Stimulated activated CD4-positive, alpha-beta T cell treated with anti-CD3 and anti-CD28 coated beads, Interleukin-15, amount 100 ng/mL, for 48 hours (primary cell): ENCODE measurements at places on chromosomes 12 and 14.
A peak's percentile ranks its signal among the peaks of the same experiment; 100 is the strongest.

GRCh38 chr12:30515351-30515750, 180.3 kb downstream of the IPO8 start:
- no peak for DNase-seq

GRCh38 chr14:75042035-75042434, 9.2 kb downstream of the MLH3 start:
- no peak for DNase-seq

DNA sequence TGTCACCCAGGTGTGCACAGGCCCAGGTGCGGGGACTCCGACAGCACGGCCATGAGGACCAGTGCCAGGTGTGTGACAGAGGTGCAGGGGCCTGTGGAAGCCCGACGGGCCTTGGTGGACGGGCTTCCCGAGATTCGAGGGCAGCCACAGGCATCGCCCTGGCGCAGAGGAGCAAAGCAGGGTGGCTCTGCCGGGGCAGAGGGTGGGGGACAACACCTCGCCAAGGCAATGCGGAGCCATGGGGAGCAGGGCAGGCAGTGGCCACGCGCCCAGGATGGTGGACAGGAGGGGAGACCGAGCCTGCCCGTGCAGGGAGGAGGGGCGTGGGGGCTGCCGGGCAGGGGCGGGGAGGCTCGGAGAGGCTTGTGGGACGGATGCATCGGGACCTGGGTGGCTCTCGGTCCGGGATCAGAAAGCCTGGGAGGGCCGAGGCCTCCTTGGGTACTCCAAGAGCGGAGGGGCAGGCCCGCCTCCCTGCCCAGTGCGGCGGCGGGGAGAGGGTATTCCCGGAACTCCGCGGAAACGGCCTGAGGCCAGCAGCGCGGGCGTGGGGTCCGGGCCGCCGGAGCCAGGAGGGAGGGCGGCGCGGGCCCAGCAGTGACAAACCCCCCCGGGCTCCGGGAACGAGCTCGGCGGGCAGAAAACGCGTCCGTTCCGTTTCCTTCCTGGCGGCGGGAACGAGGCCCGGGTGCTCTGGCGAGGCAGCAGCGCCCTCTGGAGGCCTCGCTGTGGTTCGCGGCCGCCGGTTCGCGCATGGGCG, 1.6 kb downstream of the TMEM121 start:
- peak; percentile 68 for DNase-seq

GRCh38 chr14:31307618-31308017, 100.0 kb upstream of the HECTD1 start:
- DNase-seq: no peak

DNA sequence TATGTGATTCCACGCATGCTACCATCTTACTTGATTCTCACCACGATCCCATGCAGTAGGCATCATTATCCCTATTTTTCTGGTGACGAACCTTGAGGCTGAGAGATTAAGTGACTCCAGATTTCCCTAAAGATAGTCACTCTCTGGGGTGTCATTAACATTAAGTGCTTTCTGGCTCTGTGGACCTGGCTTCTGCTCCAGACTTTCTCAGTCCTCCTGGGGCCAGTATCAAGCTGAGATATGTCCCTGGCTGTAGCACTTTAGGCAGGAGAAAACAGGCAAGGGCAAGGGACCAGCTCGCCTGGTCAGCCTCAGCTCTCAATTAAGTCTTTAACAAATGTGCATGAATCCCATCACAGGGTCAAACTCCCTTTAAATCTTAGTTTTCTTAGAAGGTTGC, 38.3 kb upstream of the PRB2 start:
- DNase-seq: no peak

GRCh38 chr12:50251619-50252252, 31.6 kb downstream of the LIMA1 start:
- no peak for DNase-seq

DNA sequence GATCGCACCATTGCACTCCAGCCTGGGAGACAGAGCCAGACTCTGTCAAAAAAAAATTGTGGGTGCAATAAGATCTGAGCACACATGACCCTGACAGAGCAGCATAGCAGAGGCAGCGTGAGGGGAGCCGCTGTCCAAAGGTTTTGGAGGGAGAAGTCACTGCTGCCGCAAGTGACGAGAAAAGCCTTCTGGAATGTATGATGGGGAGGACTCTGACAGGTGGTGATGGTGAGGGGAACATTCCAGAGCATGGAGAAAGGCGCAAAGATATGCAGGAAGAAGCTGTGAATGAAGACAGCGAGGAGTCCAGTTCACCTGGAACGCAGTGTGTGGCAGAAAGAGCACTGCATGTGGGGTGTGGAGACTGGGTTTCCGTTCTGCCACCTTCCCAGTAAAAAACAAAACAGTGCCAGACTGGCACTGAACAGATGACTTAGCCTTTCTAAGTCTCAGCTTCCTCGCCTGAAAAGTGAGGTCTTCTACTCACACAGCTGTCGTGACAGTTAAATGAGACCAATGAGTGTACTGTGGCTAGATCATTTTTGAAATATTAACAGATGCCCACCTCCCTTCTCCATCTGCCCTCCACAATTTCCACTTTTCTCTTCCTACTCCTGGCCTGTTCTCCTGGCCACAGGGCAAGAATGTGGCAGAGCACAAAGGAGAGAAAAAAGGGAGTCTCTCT, 53.4 kb upstream of the PTHLH start:
- DNase-seq: no peak

- no peak for DNase-seq
These were observed 25.9 kb downstream of the DYRK2 start for GRCh38 chr12:67674417-67674816.

DNA sequence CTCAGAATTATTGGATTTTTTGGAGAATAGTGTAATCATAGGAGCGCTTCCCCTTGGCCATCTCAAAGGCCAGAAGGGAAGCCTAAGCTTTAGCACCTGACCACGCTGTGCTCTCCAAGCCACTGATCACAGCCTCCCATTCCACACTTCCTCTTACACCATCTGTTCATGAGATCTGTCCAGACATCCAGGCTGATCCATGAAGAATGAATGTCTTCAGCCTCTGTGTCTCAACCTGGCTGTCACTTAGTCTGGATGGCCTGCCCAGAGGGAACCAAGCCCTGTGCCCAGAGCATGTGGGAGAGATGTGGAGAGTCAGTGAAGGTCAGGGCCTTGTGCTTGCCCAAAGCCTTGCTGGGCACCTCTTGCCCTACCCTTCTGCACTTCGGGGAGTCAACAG, 40.5 kb downstream of the TSPAN11 start:
- no peak for DNase-seq

GRCh38 chr14:90336985-90337384, 5.2 kb upstream of the NRDE2 start:
- DNase-seq: no peak

DNA sequence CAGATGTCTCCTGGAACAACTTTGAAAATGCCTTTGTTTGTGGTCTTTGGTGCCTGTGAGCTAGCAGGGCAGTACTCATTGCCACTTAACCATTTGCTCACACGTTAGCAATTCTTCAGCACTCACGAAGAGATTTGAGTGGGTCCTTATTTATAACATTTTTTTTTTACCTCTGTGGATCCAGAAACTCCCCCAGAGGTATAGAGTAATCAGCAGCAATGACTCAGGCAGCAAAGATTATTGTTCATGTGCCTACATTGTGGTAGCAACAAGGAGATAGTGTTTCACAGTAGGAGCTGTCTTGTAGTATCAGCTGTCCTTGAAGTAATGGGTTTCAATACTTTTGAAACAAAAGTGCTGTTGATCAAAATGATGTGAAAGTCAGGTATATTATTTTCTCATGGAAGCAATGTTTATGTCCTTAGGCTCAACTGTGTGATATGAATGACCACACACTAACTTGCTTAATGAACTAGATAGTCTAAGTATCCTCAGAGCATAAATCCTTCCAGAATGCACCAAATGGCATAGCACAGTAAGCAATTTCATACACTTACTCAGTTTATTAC, 304.1 kb downstream of the EGLN3 start:
- DNase-seq: no peak

DNA sequence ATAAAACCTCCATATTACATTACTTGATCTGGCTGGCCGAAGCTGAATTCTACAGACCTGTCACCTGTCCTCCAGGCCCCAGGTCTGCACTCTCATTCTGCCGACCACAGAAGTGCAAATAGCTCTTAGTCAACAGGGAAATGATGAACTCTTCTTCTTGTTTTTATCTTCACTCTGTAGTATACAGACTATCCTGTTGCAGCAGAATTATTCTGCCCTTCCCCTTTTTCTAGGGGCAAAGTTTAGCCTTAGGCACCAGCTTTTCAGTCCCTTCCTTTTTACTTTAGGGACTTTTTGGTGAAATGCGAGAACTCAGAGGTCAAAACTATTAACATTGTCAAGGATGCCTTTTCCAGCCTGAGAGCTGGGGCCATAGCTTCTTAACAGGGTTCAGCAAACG, 229.6 kb upstream of the EGLN3 start:
- DNase-seq: no peak

GRCh38 chr14:102545461-102546265, 36.1 kb upstream of the ANKRD9 start:
- no peak for DNase-seq

- DNase-seq: no peak
These were observed 62.7 kb downstream of the TESC start for GRCh38 chr12:117036547-117036946.

DNA sequence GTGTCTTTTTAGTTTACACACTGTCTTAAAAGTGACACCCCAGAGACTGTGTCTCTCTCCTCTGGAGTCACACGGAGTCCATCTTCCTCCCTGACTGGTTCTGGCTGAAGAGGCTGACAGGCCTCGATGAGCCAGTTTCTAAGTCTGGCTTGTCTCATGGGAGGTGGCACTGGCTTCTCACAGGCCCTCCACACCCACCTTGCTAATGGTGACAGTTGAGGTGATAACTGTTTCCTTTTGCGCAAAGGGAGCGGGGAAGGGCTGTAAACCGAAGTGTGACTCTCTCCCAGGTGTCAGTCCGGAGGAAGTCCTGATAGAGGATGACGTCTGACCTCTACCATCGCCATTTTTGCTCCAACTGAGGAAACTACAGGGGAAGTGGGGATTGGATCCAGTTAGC, 30.2 kb downstream of the KCTD10 start:
- no peak for DNase-seq

DNA sequence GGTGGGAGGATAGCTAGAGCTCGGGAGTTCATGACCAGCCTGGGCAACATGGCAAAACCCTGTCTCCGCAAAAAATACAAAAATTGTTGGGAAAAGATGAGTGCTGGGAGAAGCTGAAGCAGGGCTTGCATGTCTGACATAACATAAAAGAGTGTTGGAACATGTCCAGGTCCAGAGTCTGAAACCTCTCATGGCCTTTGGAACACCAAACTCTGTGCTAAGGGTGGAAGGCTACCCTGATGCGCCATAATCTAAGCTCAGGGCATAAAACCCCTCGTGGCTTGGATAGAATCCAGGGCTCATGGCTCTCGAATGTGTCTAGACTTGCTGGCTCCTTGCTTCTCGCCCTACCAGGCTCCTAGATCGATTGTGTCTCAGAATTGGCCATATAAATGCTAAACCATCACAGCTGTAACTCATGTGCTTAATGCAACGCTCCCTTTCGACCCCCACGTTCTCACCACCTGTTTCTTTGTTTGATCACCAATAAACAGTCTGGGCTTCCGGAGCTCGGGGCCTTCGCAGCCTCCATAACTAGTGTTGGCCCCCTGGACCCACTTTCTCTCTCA, 6.7 kb upstream of the CLEC7A start:
- no peak for DNase-seq

DNA sequence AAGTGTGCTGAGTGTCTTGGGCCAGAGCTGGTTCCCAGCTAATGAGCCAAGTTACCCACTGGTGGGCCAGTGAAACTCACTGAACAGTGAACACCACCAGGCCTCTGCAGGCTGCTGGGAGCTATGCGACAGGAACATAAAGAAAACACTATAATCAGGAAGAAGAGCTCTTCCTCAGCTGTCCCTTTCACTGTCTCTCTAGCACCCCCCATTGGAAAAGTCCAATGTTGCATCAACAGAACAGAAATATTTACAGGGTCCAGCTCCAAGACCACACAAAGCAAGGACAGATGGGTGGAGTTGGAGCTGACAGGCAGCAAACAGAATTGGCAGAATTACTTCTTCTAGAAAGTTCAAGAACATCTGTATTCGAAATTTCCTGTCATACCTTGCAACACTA, 903.6 kb upstream of the TMEM132C start:
- DNase-seq: no peak

DNA sequence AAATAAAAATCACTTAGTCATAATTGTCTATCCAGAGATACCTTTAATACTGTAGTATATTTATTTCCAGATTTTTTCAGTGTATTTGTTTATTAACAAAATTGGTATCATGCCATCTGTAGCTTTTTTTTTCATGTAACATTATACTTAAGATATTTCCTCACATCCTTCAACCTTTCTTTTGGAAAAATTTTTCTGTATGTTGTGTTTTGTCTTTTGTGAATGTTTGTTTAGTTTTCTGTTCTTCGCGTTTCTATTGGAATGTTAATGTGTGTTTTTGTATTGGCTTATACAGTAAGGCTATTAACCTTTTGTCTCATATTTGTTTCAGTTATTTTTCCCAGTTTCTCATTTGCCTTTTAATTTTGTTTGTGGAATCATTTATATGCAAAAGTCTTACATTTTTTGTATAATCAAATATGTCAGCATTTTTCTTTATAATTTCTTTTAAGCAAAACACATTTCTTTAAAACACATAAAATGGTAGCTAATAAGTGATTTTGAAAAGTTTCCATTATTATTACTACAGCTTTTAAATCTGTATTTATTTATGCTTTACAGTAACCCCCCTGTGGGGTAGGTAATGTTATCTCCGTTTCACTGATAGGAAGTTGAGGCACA, 433.7 kb downstream of the RAD51B start:
- DNase-seq: no peak
